PC-9 (cell line): ENCODE measurements at places on chromosomes 1 and 21. TPM values are rescaled to one million over a fixed set of nuclear protein-coding genes. Genes with fewer than 3 reads are reported as not detected.

DNA sequence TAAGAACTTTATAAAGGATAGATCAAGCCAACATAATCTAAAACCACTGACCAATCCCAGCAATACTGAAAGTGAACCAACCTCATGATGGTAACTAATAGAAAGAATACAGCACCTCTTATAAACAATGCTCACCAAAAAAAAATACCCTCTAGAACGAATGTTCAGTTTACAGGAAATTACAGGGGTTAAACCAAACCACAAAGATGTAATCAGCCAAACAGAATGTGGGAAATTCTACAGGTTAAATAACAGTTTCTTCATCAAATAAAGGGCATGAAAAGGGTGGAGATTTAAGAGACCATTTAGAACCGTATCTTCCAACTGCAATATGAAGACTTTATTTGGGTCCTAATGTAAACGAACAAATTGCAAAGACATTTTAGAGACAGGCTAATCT is 30.4 kb downstream of the ARID4B start:
- DNase-seq: no peak

DNA sequence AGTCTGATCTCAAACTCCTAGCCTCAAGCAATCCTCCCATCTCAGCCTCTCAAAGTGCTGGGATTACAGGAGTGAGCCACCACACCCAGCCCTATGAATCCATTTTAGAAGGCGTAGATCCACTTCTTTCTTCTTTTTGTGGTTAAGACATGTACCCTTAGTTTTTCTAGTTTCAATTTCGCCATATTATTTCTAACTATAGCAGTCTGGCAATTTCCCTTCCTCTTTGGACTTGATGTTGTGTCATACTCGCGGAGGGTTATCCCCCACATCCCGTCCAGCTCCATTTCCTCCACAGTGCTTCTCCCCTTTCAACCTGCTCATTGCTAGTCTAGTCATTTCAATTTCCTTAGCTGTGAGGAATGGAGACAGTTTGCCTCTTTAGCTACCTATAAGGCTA is 5.2 kb upstream of the LRRC8D start:
- DNase-seq: no peak

DNA sequence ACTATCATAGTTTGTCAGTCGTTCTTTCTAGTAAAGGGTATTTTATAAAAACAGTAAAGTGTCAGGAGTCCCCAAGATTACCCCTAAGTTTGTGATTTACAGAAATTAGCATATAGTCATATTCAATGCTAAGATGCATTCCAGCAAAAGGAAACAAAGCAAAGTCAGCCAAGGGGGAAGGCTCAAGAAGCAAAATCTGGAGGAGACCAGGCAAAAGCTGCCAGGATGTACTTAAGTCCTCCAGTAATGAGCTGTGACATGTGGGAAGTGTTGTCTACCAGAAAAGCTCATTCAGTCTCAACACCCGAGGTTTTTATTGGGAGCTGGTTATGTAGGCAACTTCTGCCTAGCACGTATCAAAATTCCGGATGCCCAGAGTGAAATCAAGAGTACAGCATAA is 373.4 kb upstream of the TMPRSS15 start:
- DNase-seq: no peak

DNA sequence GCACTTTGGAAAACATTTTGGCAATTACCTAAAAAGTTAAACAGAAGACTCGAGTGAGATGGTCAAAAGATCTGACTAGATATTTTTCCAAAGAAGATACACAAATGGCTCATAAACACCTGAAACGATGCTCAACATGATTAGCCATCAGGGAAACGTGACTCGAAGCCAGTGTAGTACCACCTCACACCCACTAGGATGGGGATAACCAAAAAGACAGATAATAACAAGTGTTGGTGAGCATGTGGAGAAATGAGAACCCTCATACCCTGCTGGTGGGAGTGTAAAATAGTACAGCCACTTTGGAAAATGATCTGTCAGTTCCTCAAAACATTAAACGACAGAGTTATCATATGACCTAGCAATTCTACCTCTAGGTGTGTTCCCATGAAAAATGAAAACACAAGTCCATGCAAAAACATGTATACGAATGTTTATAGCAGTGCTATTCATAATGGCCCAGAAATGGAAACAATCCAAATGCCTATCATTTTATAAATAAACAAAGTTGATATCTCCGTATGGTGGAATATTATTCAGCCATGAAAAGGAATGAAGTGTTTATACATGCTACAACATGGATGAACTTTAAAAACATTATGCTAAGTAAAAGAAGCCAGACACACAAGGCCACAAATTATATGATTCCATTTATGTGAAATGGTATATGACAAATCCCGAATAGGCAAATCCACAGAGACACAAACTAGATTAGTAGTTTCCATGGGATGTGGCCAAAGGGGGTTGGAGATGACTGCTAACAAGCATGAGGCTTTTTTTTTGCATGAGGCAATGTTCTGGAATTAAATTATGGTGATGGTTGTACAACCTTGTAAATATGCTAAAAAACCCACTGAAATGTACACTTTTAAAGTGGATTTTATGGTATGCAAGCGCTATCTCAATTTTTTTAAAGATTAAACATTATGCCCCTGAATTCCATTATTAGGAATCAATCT is 625.3 kb downstream of the KIF26B start:
- DNase-seq: no peak

GRCh38 chr1:89842567-89843272 is 21.9 kb downstream of the LRRC8D start:
- DNase-seq: no peak

GRCh38 chr1:46969014-46969619 is 27.8 kb upstream of the CYP4A11 start:
- DNase-seq: no peak

DNA sequence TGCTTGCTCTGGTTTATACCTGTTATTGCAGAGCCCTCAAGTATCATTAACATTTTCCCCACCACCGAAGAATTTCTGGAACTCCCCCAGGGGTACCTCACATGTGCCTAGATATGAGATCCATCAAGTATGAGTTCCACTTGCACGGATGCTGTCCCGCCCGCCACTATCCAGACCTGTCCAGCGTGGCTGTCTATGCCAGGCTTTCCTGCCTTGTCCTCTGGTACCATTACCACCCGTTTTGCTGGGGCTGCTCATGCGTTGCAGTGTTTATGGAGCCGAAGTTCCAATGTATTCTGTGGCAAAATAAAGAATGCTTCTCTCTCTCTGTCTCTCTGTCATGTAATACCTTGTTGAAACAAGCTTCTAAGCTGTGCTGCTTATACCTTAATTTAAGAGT is 543.5 kb upstream of the PTBP2 start:
- DNase-seq: no peak

DNA sequence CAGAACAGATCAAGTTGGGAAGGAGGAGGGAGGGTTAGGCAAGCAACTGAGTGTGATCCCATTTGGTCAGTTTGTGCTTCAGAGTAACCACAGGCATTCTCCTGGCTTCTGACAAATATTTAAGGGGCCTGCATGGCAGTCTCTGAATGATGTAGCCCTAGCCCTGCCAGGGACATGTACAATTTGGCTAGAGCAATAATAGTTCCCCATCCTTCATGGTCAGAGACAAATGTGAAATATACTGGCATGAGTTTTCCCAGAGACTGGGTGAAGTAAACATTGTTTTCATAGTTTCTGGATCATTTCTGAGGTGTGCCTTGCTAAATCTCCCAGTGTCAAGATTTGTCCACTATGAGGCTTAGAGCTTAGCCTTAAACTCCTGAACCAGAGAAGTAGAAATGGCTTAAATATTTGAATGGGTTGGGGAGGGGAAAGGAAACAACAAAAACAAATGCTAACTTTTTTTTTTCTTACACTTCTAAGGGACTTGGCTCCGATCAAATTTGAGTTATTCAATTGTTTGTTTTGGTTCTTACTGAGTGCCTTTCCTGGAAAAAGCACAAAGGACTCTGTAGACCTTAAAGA is 42.0 kb upstream of the UBE2U start:
- DNase-seq: no peak

Gene SYT14
- total RNA-seq: 0.80 and 1.4 TPM in 2 replicates

Gene SPATA6
- total RNA-seq: not detected in 2 replicates

Gene TP53BP2
- total RNA-seq: 63.1 and 81.4 TPM in 2 replicates
